ENCODE measurements at places on chromosomes 1 and 21.

DNA sequence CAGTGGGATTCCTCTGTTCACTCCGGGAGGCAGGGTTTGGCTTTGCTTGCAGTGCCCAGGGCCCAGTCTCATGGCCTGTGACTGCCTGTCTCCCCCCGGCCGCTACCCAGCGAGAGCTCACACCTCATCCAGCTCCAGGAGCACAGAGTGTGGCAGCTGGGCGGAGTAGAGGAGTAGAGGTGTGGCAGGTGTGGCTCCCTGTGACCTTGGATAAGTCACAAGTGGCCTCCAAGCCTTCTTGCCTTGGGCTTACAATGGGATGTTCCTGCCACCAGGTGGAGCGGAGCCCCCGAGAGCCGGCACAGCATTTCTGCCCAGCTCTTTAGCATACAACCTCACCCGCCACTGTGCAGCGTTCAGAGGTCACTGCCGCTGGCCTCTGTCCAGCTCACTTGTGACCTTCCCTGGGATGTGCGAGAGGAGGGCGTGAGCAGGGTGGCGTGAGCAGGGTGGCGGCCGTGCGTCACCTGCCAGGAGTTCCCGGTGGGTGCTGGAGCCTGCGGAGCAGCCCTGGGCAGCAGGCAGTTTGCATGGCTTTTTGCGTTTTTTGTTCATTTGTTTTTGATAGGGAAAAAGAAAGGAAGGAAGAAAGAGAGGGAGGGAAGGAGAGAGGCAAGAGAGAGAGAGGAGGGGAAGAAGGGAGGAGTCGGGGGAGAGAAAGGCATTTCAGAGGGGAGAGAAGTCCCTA, 42.4 kb downstream of the CRYAA start:
- peak; percentile 39 for DNase-seq

GRCh38 chr1:22824975-22825374, 114.3 kb downstream of the EPHB2 start:
- no peak for DNase-seq

DNA sequence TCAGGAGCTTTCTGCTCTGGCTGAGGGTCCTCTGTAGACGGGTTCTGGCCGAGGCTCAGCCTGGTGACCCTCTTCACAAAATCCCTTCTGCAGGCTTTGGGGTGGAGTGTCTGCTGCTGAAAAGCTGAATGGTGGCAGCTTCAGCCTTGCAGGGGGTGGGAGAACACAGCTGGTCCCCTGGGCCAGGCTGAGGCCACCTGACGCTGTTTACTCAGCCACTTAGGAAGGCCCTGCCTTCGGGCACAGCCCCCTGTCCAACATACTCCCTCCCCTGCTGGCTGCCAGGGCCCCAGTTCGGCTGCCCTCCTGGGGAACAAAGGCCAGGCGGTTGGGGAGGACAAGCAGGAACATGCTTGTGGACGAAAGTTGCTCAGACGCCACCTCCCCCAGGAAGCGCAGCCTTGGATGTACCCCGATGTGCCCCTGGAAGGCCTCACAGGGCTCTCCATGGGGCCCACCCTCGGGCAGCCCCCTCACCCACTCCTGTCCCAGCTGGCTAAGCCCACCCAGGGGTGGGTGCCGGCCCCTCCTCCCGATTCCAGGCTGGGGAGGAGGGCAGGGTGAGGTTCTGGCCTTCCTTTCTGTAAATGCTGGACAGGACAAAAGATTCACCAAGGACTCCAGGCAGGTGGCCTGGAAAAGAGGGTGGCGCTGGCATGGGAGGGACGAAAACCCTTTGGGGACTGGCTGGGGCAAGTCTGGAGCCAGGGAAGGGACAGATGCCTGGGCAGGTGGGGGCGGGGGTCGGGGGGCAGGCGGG, at the start of gene ANKRD65:
Gene ANKRD65, minus strand, starts transcription at position 130 of the 760 bp plus-strand sequence. CDS start 271 bp downstream, outside the sequence.
- DNase-seq, result peak; percentile 88

DNA sequence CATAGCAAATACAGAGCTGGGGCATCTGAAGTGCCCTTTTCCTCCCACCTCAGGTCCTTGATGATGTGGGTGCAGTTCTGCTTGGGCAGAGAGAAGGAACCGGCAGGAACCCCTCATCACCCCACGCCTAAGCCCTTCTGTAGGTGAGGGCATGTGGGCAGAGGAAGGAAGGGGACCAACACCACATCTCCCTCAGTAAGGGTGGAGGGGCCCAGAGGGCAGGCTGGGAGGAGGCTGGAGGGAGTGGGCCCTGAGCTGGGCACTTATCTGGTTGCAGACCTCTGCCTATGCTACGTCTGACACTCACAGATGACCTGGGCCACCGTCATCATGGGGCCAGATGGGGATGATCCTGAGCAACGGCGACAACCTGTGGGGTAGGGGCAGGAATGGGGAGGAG, 11.0 kb downstream of the ZNF687 start:
- no peak for DNase-seq

GRCh38 chr1:36148821-36149236, 457 bp downstream of the TRAPPC3 start:
- DNase-seq, result no peak

DNA sequence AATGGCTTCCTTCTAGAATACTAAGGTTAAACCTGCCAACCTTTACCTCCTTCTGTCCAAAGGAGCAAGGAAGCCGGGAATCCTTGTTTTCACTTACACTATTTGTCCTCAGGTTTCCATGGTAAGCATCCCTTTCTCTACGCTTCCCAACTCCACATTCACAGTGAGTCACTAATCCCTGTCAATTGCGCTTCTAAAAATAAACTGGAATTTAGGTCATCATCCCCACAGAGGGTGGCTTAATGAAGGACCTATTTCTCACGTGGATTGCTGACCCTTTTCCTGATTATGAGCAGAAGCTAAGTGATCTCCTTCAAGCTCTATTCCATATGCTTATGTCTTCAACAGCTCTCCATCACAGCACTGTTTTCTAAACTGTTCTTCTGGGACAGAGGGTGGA, 39.9 kb upstream of the ABCA4 start:
- no peak for DNase-seq

GRCh38 chr1:38474738-38475623, 384.6 kb downstream of the RRAGC start:
- no peak for DNase-seq

DNA sequence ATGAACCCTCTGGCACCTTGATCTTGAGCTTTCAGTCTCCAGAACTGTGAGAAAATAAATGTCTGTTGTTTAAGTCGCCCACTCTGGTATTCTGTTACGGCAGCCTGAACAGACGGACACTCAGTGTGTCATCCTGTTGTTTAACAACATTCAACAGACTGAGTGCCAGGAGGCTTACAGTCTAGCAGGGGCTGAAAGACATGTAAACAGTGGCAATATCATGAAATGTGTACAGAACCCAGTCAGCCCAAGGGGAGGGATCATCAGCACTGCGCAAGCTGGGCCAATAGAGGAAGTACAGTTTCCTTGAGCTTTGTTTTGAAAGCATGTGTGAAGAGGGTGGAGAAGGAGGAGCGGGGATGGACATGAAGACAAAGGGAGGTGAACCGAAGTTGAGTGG, 13.6 kb downstream of the DIP2A start:
- no peak for DNase-seq

DNA sequence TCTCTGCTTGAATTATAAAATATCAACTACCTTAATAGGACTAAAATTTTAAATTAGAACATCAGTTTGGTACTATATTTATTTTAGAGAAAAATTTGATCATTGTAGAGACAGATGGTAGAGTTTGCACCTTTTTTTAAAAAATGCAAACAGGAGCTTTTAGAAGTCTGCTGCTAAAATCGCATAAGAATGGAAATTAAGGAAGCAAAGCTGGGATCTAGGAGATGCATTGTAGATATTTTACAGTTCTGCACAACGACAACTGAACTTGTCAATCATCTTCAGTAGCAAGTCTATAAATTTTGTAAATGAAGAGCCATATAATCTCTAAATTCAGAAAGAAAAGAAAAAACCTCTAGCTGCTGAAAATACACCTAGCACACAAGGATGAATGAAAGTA, 185.6 kb upstream of the KCNK2 start:
- no peak for DNase-seq

GRCh38 chr1:228401782-228402640, 4.6 kb downstream of the TRIM11 start:
- DNase-seq, result no peak
